ENCODE measurements at places on chromosomes 6 and 20. TPM values are rescaled to one million over a fixed set of nuclear protein-coding genes. Genes with fewer than 3 reads are reported as not detected.

DNA sequence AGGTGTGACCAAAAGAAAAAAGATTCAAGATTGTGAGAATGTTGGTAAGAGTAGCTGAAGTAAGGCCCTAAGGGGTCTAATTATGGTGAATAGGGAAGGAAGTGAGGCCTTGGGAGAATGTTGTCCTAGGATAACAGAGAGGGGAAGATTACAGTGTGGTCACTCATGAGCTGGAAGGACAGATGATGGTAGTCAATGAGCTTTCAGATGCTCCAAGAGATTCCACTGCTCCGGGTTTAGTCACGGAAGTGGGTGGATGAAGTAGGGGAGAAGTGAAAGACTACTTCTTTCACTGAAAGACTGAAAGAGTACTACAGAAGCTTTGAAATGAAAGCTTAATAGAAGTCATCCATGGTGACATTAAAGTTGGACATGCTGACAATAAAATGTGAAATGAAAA lies 108.5 kb downstream of the MMS22L start:
- no peaks in the 10 kb centered on the region for H3K4me1 ChIP-seq
- H3K4me3 ChIP-seq = no peak overlapping the region
- no peaks in the 10 kb centered on the region for H3K27me3 ChIP-seq
- H3K36me3 ChIP-seq = peaks cover 12% of the 10 kb centered on the region

- no peaks in the 10 kb centered on the region for H3K27me3 ChIP-seq
- H3K27ac ChIP-seq = no peak overlapping the region
- H3K4me3 ChIP-seq = no peak overlapping the region
Measured at GRCh38 chr6:152975204-152975915, 7.5 kb downstream of the FBXO5 start.

DNA sequence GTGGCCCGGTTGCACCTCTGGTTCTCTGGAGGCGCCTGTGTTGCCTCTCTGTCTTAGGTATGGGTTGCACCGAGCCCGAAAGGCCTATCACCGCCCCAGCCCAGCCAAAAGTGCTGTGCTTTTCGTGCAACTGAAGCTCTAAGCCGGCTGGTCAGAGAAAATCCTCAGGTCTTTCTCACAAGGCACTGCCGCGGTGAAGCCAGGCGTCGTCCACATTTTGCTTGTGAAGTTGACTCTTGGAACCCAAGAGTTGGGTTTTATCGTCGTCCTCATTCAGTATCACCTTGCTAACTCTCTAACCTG lies 726 bp upstream of the EMILIN3 start:
- H3K27me3 ChIP-seq = peaks cover 42% of the 10 kb centered on the region
- no peak for DNase-seq

- H3K27ac ChIP-seq = no peak overlapping the region
- H3K36me3 ChIP-seq = no peaks in the 10 kb centered on the region
- H3K4me3 ChIP-seq = no peak overlapping the region
- no peak for DNase-seq
- no peaks in the 10 kb centered on the region for H3K4me1 ChIP-seq
Measured at GRCh38 chr6:116041934-116042333, 18.8 kb downstream of the FRK start.

FAM83C gene
- total RNA-seq = not detected
